Stimulated activated CD4-positive, alpha-beta T cell treated with anti-CD3 and anti-CD28 coated beads, Interleukin-2, amount 100 ng/mL, for 24 hours (primary cell): ENCODE measurements at places on chromosomes 7 and 10.

DNA sequence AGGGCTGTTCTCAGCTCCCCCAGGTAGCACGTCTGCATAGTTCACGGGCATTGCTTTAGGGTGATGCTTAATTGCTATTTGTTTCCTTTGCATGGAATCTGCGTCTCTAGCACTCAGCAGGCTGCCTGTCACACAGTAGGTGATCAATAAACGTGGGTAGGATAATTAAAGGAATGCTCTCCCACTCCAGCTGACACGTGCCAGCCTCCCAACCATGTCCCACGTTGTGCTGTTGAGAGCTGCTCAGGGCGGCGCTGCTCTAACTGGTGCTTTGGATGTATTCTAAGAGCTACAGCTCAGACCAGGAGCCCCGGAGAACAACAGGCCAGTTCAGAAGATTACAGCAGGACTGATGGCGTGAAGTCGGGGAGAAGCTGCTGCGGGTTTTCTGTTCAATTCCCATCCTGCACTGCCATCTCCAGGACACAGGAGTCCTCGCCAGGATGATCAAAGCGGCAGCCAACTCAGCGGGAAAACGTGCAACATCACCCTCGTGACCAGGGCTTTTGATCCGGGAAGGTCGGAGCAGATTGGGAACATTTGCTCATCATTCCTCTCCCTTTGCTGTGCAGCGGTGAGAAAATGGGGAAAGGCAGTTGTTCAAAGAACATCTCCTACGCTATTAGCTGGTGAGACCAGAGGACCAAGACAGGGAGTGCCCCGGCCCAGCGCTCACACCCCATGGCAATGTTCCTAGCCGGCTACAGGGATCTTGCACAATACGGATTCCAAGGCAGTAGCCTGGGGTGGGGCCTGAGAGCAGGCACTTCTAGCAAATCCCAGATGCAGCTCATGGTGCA, 50.5 kb upstream of the FOXK1 start:
- DNase-seq: no peak

DNA sequence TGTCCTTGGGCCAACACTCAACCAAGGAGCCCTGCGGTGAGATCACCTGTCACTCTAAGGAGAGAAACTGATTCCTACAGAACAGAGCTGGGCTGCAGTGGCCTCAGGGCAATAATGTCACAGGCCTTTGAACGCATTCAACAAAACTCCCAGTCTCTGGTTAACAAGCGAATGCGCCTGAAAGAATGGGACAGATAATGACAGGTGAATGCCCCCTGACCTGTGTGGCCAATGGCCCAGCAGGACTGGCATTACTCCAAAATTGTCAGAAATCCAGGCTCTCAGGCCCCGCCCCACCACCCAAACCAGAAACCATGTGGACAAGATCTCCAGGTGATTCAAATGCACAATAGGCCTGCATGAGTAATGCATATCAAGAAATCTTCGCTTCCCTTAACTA, 277.7 kb upstream of the KLF6 start:
- DNase-seq: no peak

DNA sequence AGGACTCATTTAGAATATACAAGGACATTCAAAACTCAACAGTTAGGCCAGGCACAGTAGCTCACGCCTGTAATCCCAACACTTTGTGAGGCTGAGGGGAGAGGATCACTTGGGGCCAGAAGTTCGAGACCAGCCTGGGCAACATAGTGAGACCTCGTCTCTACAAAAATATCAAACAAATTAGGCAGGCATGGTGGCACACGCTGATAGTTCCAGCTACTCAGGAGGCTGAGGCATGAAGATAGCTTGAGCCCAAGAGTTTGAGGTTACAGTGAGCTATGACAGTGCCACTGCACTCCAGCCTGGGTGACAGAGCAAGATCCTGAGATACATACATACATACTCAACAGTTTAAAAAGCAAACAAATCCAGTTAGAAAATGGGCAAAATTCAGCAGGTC, 44.9 kb downstream of the GNA12 start:
- no peak for DNase-seq

DNA sequence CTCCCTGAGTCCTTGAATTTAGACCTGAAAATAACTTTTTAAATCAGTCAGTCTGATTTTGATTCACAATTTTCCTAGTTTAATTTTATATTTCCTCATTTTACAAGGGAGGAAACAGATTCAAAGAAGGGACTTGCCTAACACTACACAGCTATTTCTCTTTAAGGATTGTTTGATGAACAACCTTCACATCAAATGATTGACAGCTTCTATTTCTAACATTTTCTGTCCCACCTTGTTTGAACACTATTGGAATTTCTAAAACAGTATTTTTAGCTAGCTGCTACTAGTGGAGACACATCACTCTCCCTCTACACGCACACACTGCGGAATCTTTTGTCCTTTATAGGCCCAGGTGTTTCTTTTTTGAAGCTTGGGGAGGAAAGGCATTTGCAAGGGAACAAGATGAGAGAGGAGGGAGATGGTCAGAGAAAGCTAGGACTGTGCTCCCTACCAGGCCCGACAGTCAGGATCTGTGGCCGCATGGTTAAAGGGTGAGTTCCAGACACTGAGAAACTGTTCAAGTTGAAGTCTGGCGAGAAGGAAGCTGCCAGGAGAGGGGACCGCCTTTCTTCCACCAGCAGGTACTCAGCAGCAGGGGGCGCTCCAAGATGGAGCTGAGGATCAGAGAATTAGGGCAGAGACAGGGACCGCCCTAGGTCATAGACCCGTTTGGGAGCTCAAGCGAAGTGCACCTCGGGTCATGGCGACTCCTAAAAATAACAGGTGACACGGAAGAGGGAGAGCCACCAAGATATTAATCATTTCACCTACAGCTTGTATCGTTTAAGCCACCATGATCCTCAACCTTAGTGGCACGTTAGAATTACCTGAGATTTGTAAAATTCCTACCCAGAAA, 49.7 kb downstream of the DNAJC12 start:
- peak; percentile 86 for DNase-seq

DNA sequence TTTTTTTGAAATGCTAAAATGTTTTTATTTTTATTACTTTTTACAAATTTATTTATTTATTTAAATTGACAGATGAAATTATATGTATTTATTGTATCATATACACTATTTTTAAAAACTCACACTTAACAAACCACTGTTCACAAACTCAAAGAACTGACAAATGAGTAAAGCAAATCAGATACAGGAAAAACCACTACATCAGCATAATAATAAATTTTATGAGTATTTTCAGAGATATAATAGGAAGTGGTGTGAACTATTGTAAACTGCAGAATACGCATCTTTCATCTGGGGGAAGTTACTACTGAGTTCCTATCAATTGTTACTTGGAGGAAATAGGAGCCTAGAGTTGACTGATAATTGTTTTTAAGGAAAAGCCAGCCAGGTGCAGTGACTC, 150.7 kb downstream of the PCLO start:
- DNase-seq: no peak

DNA sequence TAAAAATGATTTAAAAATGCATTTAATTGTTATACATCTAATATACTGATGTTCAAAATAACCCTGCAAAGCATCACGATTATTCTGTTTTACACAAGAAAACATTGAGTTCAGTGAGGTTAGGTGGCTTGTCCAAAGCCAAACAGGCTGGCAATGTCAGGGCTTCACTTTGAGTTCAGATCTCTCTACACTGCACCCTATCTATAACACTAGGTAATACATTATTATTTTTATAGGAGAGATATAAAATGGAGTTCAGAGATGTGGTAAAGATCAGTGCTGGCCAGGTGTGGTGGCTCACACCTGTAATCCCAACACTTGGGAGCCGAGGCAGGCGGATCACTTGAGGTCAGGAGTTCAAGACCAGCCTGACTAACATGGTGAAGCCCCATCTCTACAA, 165.9 kb upstream of the MYO3A start:
- no peak for DNase-seq
